ENCODE measurements at places on chromosomes 11 and 22.

GRCh38 chr11:89184021-89184420 lies 6.3 kb downstream of the TYR start:
- no peaks in the 10 kb centered on the region for H3K36me3 ChIP-seq
- DNase-seq, result no peak
- no peaks in the 10 kb centered on the region for H3K4me1 ChIP-seq
- no peaks in the 10 kb centered on the region for H3K27me3 ChIP-seq
- no peak overlapping the region for H3K27ac ChIP-seq
- H3K4me3 ChIP-seq, result no peak overlapping the region

DNA sequence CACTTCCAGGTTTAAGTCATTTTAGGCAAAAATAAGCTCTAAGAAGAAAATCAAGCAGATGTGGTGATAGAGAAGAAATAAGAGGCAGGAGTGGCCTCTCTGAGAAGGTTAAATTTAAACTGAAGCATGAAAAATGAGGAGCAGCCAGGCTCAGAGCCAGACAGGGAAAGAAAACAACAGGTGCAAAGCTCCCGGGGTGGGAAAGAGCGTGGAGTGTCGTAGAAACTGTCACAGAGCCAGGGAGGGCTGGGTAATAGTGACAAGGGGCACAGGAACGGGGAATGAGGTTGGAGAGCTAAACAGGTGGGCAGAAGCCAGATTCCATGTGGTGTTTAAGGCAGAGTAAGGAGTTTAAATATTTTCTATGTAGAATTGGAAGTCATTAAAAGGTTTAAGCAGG lies 132.1 kb upstream of the BLID start:
- no peaks in the 10 kb centered on the region for H3K27me3 ChIP-seq
- no peak overlapping the region for H3K4me3 ChIP-seq
- H3K27ac ChIP-seq, result no peak overlapping the region

GRCh38 chr11:86180423-86180822 lies 64.1 kb upstream of the EED start:
- H3K4me1 ChIP-seq, result no peaks in the 10 kb centered on the region
- H3K36me3 ChIP-seq, result no peaks in the 10 kb centered on the region
- no peaks in the 10 kb centered on the region for H3K27me3 ChIP-seq

DNA sequence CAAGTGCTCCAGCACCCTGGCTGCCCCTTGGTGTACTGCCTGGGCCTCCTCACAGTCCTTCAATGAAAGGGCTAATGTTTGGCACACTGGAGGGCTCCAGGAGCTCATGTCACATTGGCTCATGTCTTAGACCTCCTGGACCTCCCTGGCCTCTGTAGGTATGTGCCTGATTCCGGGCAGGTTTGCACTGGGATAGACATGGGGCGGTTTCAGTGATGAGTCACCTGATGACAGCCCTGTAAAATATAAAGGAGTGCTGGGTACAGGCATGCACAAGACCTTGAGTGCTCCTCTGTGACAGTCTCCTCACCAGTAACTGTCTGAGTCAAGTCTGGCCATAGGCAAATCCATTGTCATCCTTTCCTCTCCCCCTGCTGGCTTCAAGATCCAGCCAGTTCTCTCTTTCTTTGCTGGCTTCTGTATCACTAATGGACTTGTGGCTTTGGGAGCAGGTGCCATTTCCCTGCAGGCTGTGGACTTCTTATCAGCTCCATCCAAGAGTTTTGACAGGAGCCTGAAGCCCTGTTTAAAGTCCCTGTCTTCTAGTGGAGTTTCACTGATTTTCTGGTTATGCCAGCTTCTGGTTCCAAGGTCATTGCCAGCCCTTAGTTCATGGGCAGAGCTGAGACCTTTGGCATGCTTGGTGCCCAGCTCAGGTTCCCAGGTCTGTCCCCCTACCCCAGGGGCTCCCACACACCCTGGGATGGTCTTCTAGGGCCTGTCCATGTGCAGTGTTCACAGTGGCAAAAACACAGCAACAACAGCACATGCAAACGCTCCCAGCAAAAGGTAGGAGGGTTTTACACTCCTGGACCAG lies 22.7 kb upstream of the P2RY2 start:
- H3K4me1 ChIP-seq, result no peaks in the 10 kb centered on the region
- no peaks in the 10 kb centered on the region for H3K27me3 ChIP-seq
- no peak overlapping the region for H3K4me3 ChIP-seq
- no peak for DNase-seq
- H3K36me3 ChIP-seq, result no peaks in the 10 kb centered on the region

DNA sequence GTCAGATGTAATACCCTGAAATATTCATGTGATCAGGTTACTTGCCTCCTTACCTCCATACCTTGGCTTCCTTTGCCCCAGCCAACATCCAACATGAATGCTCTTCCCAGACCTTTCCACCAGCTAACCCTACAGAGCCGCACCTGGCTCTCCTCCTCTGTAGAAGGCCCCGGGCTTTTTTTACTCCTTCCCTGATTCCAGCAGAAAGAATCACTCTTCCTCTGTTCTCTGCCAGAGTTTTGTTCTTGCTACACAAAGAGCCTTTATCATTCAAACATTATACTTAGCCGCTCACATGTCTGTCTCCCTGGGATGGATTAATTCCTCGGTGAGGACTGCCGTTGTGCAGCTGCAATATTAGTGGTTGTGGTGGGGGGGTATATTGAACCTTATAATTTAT lies 116.8 kb upstream of the GRAMD1B start:
- no peak overlapping the region for H3K4me3 ChIP-seq
- no peak overlapping the region for H3K27ac ChIP-seq
- H3K27me3 ChIP-seq, result no peaks in the 10 kb centered on the region
- H3K36me3 ChIP-seq, result no peaks in the 10 kb centered on the region
- DNase-seq, result no peak

DNA sequence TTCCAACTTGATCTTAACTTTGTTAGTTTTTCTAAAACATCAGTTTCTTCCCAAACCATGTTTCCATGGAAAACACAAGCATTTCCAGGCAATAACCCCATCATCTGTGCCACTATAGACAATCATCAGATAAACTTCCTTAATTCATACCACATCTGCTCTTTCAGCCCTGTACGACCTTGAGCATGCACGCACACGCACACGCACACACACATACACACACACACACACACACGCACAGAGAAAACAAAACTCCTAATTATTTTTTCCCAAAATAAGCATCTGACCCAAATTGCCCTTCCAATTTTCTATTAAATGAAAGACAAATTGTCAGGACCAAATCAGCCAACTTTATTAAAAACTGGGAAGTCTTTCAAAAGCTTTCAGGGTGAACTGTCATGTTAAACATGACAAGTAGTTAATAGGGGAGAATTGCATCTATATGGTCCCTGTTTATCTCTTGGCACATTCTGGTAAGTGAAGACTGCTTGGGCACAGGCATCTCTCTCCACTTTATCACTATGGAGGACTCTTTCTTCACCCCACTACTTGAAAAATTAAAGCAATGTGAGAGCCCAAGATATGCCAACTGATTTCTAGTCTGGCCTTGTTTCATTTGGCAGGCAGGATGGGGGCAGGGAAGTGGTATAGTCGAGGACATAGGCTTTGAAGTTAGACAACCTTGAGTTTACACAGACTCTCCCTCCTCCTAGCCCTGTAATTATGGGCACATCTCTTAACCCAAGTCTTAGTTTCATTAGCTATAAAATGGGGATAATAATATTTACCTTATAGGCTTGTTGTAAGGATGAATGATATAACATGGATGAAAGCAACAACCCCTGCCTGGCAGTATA lies 15.1 kb downstream of the ADM start:
- DNase-seq, result no peak
- H3K4me3 ChIP-seq, result no peak overlapping the region
- no peaks in the 10 kb centered on the region for H3K36me3 ChIP-seq
- no peaks in the 10 kb centered on the region for H3K4me1 ChIP-seq
- no peak overlapping the region for H3K27ac ChIP-seq

Data from effector memory CD4-positive, alpha-beta T cell (primary cell).